ENCODE measurements at places on chromosomes 7 and 10.
A peak's percentile ranks its signal among the peaks of the same experiment; 100 is the strongest.

- no peak for DNase-seq
Observed at GRCh38 chr10:126479280-126479895, 91.1 kb upstream of the ADAM12 start.

GRCh38 chr7:132609222-132609621 lies 33.0 kb upstream of the PLXNA4 start:
- no peak for DNase-seq

DNA sequence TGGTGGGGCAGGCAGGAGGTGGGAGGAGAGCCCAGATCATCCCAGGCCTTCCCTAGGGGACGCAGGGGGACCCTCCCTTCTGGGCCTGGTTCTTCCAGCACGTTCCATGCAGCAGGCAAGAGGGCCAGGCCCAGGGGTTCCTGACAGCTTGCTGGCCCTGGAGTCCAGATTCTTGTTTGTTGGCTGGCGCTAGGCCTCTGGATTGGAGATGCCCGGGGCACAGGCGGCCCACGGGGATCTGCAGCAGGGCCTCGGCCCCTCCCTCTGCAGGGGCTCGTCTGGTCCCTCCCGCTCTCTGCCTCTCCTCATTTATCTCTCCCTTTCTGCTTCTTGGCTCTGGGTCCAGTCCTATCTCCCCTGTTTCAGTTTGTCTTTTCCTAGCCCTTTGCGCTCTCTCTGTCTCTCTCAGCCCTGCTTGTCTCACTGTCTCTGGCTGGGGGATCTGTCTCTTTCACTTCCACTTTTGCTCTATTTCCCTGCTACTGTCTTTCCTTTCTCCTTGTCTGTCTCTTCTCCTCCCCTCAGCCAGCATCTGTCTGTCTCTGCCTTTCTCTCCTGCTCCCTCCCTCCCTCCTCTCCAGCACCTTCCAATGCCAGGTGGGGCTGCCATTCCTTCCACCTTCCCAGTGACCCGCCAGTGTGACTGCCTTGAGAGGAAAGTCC lies 1.1 kb upstream of the AQP1 start:
- DNase-seq: no peak

DNA sequence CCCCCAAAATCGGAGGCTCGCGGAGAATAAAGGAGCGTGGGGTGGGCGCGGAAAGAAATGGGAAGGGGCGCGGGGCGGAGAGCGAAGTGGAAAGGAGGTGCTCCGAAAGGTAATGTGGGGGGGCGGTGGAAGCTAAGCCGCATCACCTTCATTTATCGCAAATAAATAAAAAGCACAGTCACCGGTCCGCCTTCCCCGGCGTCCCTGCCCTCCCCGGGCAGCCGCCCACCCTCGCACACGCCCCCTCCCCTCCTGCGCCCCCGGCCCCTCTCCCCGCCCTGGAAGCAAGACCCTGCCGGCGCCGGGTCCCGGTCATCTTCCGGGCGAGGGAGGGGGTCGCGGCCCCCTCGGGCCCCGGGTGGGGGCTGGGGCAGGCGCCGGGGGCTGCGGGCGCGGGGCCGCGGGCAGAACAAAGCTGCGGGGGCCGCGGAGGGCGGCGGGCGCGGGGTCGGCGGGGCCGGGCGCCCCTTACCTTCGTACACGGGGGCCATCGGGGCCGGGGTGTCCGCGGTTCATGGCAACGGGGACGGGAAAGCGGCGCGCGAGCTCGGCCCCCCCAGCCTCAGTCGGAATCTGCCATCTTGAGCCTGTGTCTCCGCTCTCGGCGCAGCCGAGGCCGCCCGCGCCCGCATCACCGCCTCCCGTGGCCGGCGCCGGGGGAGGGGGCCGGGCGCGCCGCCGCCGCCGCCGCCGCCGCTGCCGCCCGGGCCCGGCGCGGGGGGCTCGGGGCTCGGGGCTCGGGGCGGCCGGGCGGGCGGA lies 486 bp downstream of the HIPK2 start:
- DNase-seq: peak; percentile 41

DNA sequence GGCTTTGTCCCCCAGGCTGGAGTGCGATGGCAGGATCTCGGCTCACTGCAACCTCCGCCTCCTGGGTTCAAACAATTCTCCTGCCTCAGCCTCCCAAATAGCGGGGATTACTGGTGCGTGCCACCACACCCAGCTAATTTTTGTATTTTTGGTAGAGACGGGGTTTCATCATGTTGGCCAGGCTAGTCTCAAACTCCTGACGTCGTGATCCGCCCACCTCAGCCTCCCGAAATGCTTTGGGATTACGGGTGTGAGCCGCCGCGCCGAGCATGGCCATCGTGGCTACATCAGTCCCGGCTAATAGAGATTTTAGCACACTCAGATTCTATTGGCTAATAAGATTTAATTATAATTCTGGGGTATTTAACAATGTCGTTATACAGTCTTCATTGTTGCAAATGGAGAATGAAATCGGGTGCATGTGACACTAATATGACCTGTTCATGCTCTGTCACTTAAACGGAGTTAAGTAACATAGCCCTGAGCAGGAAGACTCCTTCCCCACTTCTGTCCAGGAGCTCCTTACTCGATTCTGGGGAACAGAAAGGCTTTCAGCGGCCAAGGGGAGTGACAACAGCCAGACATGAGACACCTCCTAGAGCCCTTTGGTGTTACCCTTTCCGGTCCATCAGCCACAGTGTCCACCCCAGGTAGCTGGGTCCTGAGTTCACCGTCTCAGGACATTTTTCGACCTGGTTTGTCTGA lies 40.9 kb upstream of the FAM20C start:
- no peak for DNase-seq

DNA sequence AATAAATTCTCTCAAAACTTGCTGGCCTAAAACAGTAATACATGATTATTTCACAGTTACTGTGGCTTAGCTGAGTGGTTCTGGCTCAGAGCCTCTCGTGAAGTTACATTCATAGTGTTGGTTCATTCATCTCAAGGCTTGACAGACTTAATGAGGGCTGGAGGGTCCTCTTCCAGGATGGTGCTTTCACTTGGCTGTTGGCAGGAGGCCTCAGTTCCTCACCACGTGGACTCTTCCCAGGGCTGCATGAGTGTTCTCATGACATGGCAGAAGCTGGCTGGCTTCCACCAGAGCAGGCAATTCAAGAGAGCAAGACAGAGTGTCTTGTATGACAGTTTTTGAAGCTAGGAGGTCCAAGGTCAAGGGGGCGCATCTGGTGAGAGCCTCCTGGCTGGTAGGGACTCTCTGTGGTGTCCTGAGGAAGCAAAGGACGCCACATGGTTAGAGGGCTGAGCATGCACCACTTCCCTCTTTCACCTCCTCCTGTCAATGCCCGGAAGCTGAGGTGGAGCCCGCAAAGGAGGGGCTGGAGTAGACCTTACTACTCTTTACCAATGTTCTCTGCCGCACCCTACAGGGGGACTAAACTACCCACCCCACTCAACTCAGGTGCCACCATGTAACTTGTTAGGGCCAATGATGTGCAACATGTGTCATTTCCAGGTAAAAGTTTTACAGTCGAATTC lies 58.2 kb upstream of the YAE1 start:
- DNase-seq: peak; percentile 87

DNA sequence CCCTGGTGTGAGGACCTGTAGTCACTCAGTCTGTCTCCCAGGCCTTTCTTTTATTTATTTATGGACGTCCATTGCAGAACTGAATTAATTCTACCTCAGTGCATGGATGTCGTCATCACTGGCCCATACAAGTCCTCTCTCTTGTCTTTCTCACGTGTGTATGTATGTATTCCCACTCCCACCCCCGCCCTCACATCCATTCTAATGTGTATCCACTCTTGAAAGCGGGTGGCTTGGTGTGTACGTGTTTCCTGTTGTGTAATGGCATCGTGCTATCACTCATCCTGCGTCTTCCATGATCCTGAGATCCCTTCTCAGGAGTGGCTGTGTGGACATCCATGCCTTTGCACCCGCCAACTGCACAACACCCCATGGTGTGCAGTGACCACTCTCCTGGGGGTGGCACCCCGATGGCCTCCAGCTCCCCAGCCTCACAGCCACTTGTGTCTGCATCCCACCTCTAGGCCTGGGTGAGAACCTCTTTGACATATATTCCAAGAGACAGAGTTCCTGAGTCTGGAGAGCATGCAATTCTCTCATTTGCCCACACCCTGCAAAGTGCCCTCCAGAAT lies 3.0 kb upstream of the AOC1 start:
- no peak for DNase-seq

DNA sequence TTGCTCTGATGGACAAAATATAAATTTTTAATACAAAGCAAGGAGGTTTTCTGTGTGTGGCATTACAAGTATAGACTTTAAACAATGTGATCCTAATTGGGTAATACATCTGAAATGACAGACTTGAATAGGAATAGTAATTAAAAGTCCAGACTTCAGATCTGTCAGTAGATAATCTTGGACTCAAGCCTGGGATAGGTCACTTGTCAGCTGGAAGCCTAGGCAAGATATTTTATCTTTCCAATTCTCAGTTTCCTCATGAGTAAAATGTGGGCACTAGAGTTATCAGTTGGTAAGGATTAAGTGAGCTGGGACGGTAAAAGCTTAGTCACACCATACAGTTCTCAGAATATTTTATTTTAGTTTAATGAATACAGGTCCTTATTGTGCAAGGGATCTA lies 10.4 kb upstream of the ZMYND11 start:
- DNase-seq: no peak

DNA sequence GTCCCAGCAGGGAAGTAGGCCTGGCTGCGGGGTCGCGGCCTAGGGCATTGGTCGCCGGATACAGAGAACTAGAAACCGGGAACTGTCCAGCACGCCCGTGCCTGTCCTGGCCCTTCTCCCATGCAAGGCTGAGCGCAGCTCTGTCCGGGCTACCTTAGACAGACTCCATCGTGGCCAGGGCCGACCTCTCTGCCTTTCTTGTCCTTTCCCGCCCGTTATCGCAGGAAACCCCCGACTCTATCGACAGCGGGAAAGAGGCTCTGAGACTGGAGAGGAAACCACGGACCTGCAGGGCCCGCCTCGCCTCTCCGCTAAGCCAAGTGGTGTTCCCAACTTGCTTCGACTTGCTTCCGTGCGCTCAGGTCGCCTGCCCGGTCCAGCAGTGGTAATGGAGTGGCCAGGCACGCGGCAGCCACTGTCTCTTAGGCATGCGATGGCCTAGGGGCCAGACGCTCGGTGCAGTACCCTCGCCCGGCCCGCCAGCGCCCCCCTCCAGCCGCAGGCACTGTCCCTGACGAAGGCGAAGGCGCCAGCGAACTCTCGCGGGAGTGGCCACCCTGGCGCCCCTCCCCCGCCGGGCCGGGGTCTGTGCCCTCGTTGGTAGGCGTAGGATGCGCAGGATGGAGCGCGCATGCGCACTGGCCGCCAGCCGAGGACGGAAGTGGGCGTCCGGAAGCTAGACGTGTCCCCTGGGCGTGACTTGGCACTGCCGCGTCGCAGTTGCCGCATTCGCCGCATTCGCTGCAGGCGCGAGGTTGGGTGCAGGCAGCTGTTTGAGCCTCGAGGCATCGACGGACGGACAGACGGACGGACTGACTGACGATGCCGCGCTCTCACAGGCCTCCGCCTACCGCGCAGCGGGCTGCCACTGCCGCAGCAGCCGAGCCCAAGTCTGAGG lies 54.4 kb downstream of the MCMBP start:
- no peak for DNase-seq

DNA sequence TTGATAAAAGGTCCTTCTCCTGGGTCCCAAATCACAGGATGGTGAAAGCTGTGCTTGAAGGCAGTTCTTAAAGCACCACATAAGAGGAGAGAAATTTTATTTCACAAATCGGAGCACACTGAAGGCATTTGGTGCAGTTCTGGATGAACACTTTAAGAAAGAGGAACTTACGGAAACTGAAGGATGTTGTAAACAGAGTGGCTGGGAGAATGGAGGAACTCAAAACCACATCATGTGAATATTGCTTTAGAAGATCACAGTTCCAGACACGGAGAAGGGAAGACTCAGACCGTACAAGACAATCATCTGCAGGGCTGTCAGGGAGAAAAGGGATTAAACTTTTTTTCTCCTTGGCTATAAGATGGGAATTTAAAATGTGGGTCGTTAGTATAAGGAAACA lies 9.0 kb upstream of the GPR141 start:
- DNase-seq: no peak

- DNase-seq: peak; percentile 97
Observed at GRCh38 chr7:106346678-106347217, 62.0 kb upstream of the NAMPT start.

DNA sequence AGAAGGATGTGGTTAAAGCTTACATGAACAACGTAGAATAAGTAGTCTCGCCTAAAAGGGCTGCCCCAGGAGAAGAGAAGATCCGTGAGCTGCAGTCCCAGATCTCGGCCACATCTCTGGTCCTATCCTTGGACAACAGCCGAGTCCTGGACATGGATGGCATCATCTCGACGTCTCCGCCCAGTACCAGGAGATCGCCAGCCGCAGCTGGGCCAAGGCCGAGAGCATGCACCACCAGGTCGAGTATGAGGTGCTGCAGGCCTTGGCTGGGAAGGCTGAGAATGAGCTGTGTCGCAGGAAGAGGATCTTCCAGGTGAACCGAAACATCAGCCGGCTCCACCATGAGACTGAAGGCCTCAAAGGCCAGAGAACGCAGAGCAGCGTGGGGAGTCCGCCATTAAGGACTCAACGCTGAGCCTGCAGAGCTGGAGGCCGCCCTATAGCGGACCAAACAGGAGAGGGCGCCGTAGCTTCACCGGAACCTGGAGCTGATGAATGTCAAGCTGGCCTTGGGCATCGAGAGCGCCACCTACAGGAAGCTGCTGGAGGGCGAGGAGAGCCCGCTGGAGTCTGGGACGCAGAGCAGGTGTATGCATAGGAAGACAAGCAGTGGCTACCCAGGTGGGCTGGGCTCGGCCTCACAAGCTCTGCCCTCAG lies 22.2 kb downstream of the LIPK start:
- DNase-seq: no peak

Data from RPMI8226 (cell line).